ENCODE measurements at places on chromosomes 3 and 15.

DNA sequence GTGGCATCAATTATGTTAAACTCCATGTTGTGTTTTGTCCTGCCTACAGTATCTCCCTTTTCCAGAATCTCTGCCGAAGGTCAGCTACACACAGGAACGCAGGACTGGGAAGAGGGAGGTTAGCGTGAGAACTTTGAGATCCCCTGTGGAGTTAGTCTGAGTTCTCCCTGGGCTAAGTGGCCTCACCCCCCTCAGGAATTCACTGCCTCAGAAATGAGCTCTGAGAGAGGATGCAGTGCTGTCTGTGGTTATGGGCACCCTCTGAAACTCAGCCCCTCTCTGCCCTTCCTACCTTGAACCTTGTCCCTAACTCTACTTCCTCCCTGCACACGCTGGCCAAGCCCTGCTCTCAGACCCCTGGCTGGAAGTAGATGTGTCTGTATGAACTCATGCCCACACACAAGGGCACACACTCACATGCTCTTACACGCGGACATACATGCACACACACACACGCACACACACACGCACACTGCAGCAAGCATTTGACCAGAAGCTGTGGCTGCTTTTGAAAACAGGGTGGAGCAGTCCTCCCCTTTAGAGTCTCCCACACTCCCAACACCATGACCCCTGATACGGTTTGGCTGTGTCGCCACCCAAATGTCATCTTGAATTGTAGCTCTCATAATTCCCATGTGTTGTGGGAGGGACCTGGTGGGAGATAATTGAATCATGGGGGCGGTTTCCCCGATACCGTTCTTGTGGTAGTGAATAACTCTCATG lies 5.3 kb upstream of the VIPR1 start:
- no peak for DNase-seq

GRCh38 chr3:46849045-46849631 lies 14.1 kb downstream of the MYL3 start:
- DNase-seq: no peak

DNA sequence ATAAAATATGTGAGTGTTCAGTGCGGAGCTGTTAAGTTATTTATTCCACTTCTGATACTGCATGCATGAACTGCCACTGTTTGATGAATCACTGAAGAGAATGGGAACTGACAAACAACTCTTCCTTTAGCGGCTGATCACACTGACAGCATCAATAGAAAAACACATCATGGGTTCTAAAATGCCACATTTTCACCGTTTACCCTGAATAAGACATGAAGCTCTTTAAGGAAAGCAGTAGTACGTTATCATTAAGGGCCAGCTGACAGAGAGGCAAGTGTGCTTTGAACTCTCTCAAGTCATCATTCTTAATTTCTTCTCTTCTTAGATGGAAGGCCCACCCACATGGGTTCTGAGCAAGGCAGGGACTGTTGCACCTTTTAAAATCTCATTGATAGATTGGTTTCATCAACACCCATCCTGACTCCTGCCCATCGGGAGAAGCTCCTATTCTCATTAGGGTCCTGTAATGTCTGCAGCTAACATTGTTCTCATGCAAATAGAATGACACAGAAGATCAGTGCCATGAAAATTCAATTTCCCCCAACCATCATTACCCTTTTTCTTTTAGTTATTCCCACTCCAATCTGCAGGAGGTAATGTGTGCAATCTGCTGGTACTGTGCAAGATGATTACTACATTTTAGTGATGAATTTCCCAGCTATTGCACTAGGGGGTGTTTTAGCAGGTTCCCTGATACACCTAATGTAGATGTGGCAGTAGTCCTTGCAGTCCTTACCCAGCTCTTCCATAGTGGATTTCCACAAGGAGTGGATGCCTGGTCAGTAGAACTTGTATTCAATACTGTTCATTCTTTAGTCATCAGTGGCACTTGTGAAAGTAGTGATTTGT lies 119.1 kb downstream of the ROBO2 start:
- DNase-seq: no peak

GRCh38 chr3:178295292-178295912 lies 240.8 kb upstream of the KCNMB2 start:
- no peak for DNase-seq

DNA sequence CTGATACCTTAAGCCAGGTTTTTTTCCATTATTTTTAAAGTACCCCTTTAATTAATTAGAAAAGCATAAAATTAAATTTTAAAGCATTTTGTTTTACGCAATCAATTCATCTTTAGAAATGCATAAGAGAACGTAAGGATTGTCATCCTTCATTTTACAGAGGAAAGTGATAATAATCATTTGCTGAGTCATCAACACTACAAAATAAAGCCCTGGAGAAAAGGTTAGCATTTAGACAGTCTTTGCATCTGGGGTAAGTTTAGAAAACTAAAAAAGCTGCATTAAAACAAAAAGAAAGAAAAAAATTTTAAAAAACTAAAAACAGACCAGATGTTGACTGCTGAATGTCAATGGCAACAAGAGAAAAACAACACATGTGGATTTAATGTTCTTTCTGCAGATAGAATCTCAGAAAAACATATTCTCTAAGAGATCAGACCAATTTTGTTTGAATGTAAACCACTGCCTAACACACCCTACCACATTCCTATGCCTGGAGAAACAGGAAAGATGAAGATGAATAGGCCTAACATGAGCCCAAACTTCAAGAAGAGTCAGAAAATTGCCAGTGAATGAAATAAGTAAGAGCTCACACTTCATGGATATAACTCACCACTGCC lies 59.9 kb downstream of the SUCNR1 start:
- no peak for DNase-seq

GRCh38 chr15:68488290-68488689 lies 56.3 kb upstream of the ITGA11 start:
- no peak for DNase-seq

GRCh38 chr3:43338295-43338694 lies 52.0 kb downstream of the SNRK start:
- no peak for DNase-seq

DNA sequence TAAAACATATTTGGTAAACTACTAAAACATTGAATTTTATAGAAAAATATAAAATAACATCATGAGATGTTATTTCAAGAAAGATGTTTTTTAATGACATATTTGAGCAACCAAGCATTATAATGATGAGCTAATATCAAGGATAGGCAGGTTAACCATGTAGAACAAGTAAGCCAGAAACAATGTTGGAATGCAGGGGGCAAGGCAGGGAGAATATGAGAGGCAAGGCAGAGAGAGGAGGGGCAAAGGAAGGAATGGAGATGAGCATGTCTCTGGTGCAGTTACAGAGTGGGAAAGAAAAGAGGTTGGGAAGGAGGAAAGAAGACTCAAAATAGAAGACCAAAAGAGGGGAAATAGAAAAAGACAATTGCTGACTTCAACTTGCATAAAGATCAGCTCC lies 390.4 kb downstream of the MCTP2 start:
- DNase-seq: no peak

DNA sequence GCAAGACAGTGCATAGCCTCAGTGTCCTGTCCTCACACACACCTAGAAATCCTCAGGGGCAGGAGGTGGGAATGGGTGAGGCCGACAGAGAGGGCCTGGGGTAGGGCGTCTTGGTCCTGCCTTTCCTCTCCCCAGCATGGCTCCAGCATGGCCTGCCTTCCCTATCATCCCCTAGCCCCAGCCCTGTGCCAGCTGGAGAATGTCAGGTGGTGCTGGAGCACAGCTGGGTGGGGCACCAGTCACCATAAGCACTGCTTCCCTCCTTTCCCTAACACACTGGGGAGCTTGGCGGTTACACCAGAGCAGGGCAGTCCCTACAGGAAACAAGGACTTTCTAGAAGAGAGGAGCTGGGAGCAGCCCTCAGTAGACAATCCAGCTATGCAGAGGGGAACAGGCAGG lies 236.8 kb downstream of the KLF13 start:
- no peak for DNase-seq

- DNase-seq: no peak
These were observed 9.5 kb upstream of the CCDC80 start for GRCh38 chr3:112650482-112650881.

DNA sequence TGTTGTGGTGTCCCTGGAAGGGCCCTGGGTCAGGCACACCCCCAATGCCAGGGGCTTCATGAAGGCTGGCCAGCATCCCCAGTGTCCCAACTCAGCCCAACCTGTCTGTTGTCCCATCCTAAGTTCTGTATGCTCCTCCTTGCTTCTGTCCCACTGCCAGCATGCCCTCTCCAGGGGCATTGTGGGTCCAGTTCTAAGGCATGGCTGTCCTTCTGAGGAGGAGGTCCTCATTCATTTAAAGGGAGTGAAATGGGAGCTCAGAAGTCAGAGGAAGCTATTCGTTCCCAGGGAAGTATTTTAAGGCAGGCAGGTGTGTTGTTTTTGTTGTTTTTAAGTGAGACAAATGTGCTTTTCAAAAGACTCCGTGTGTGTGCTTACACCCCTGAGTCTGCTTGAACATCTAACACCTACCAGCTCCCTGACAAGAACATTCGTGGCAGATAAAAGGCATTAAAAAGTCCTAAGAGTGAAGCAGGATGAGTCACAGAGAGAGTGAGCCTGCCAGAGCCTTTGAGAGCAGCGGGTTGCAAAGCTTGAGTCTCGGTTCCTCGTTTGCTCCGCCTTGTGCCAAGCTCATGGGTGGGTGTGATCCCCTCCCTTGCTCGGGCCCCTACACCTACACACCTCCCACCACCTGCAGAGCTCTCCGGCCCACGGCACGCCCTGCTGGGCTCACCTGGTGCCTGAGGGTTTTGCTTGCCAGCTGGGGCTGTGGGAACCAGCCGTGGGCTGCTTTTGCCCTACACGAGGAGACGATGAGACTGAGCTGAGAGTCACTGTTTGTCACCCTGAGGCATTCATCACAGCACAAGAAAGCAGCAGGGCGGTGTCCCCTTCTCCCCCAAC lies 183.4 kb upstream of the TOPAZ1 start:
- peak; percentile 46 for DNase-seq

DNA sequence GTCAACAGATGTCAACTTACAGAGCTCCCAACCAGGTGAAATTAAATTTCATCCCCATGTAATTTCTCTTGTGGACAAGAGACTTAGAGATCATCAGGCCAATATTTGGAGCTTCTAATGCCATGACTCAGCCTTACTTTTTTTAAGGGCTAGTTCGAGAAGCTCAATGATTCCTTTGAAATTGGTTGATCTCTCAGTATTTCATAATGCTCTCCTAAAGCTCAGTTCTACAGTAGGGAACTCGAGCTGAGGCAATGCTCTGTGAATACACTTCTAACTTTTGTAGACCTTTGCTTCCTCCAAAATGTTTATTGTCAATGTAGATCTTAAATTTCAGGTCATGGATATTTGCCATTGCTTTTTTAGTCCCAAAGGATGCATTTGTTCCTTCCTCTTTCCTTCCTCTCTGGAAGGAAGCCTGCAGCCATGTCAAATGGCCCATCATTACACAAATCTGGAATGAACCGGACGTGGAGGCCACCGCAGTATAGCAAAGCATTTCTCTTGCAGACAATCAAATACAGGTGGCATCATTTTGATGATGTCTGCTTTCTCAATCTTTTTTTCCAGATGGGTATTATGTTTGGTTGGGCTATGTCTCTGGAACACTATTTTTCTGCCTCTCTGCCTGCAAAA lies 28.3 kb downstream of the STARD5 start:
- no peak for DNase-seq

DNA sequence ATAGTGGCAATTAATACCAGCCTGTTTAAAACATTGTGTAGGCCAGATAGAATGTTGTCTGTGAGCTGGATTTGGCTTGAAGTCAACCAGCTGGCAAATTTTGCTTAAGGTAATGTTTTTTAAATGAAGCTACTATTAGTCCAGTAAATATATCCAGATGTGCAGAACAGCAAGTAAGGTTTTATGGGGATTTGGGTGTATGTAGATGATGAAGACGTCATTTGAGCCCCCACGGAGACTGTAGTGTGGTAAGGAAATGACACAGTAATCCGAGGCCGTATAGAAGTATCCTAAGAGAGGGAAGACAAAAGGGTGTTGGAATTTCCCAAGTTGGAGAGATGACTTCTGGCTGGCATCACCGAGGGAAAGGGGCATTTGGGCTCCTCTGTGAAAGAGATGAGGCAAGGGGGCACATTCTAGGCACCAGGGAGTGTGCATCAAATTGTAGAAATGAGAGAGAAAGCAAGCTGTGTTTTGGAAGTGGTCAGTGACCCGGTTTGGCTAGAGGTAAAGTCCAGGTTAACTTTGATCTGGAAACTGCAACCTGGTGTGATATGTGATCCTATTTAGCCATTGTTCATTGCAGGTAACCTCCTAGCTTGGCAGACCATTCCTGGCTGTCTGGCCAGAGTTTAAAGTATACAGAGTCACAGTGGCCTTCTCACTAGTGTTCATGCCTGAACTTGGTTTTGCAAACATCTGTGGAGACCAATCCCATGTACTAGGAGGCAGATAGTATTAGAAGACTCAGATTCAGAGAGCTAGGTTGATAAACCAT lies 104.2 kb downstream of the ITPR1 start:
- DNase-seq: no peak

GRCh38 chr3:191094057-191094845 lies 104.8 kb upstream of the OSTN start:
- no peak for DNase-seq

GRCh38 chr3:110343945-110344344 lies 727.7 kb upstream of the NECTIN3 start:
- no peak for DNase-seq

DNA sequence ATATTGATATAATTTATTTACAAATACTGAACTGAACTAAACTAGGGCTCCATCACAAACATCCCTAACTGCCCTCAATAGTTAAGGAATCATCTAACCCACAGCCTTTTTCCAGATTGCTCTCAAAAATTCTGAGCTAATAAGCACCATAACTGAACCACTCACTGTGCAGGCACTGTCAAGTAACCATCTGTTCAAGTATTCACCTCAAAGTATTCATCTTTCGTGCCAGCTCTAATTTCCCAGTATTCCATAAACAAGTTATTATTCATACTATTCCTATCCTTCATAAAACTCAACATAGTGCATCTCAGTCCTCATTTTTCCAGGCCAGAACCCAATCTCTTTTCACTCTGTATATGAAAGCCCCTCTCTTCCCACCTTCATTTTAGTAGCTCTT lies 41.1 kb downstream of the THBS1 start:
- DNase-seq: no peak

- DNase-seq: no peak
These were observed 178.4 kb downstream of the ATP10A start for GRCh38 chr15:25684521-25685431.

GRCh38 chr3:196419386-196419785 lies 12.8 kb downstream of the UBXN7 start:
- DNase-seq: no peak

- no peak for DNase-seq
These were observed 47.3 kb downstream of the KLF13 start for GRCh38 chr15:31373970-31374369.

DNA sequence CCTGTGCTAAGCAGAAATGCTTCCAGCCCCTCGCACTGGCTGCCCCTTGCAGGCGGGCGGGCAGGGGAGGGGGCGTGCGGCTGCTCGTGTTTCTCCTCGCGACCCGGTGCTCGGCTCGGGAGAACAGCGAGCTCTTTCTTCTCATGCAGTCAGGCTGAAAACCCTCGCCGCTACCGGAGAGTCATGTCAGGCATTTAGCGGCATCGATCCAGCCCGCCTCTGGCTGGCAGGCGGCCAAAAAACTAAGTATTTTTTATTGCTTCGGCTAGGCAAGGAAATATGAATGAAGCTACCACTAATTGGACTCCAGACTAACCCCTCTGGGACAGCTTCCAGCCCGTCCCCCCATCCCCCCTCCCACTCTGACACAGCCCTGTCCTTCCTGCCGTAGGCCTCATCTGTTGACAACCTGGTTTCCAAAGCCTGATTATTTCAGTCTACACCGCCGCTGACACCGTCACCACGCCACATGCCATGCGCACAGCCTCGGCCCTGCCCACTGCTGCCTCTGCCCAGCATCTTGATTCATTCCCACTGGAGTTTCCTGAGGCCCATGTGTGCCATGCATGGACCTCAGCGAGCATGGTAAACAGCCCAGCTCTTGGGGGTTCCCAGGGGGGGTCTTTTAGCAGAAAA lies 35.3 kb downstream of the TLE3 start:
- no peak for DNase-seq

Measured in activated CD4-positive, alpha-beta T cell treated with anti-CD3 and anti-CD28 coated beads for 1 hour (primary cell).